ENCODE measurements at places on chromosomes 5 and 9.
A peak's percentile ranks its signal among the peaks of the same experiment; 100 is the strongest.

GRCh38 chr5:112356178-112356956 lies 62.7 kb downstream of the EPB41L4A start:
- no peak for DNase-seq

- no peak for DNase-seq
Measured at GRCh38 chr5:82754759-82755158, 322.4 kb downstream of the TMEM167A start.

- DNase-seq: peak; percentile 68
Measured at GRCh38 chr9:33778700-33779351, 16.5 kb upstream of the PRSS3 start.

GRCh38 chr9:120944434-120944843 lies 17.8 kb upstream of the TRAF1 start:
- no peak for DNase-seq

GRCh38 chr5:154345255-154345952 lies 100.4 kb upstream of the SAP30L start:
- no peak for DNase-seq

Data from NCI-H1694 (cell line).